ENCODE measurements at places on chromosomes 5 and 9. TPM values are rescaled to one million over a fixed set of nuclear protein-coding genes. Genes with fewer than 3 reads are reported as not detected.

GRCh38 chr9:13689925-13690324 is 410.4 kb upstream of the MPDZ start:
- DNase-seq, result no peak

DNA sequence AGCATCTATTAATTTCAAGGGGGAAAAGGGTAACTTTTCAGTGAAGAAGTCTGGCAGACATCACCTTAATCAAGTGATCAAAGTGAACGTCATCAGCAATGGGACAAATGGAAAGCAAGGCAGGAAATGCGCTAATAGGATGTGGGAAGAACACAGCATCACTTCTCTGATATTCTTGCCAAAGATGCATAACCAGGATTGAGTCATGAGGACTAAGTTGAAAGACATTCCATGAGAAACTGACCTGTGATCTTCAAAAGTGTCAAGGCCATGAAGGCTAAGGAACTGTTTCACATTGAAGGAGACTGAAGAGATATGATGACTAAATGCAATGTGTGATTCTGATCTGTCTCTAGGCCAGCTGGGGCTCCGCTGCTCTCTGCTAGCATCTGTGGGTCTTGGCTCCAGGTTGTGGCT is 92.9 kb downstream of the NDFIP1 start:
- DNase-seq, result peak; percentile 85

- DNase-seq, result peak; percentile 21
These were observed 69.4 kb upstream of the NFIB start for GRCh38 chr9:14383294-14383693.

- DNase-seq, result no peak
These were observed 338.2 kb upstream of the TARS1 start for GRCh38 chr5:33102551-33102950.

The LECT2 gene
- total RNA-seq, result not detected

The SH2D3C gene
- total RNA-seq, result 0.43 TPM

The PCDHA1 gene
- total RNA-seq, result under 0.01 TPM
